ENCODE measurements at places on chromosomes 6 and 20.

DNA sequence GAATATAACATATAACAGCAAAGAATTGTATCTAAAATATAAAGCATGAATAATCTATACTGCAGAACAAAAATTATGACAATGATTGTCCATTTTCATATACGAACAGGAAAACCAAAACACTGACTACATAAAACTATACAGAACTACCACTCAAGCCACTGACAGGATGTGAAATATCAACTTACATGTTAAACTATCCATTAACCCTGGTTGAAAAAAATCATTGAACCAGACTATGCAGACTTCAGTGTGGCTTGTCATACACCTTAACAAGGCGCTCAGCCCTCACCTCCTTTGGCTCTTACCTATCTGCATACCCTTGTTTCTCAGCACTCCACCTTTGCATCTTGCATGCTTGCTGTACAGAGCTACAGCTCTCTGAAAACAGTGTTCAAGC lies 34.9 kb downstream of the ASCC3 start:
- no peak for DNase-seq

GRCh38 chr6:3809515-3809891 lies 39.7 kb upstream of the FAM50B start:
- DNase-seq = no peak

- no peak for DNase-seq
Observed at GRCh38 chr6:18352001-18352400, 35.1 kb upstream of the RNF144B start.

- no peak for DNase-seq
Observed at GRCh38 chr6:4459996-4460395, 316.2 kb upstream of the CDYL start.

GRCh38 chr20:41306061-41306727 lies 11.3 kb downstream of the ZHX3 start:
- peak; percentile 60 for DNase-seq

- DNase-seq = no peak
Observed at GRCh38 chr20:58810116-58810878, 40.4 kb downstream of the GNAS-AS1 start.

- no peak for DNase-seq
Observed at GRCh38 chr6:300494-301198, 8.4 kb downstream of the DUSP22 start.

GRCh38 chr6:43454290-43454695 lies 1.1 kb downstream of the DLK2 start:
- DNase-seq = peak; percentile 87

DNA sequence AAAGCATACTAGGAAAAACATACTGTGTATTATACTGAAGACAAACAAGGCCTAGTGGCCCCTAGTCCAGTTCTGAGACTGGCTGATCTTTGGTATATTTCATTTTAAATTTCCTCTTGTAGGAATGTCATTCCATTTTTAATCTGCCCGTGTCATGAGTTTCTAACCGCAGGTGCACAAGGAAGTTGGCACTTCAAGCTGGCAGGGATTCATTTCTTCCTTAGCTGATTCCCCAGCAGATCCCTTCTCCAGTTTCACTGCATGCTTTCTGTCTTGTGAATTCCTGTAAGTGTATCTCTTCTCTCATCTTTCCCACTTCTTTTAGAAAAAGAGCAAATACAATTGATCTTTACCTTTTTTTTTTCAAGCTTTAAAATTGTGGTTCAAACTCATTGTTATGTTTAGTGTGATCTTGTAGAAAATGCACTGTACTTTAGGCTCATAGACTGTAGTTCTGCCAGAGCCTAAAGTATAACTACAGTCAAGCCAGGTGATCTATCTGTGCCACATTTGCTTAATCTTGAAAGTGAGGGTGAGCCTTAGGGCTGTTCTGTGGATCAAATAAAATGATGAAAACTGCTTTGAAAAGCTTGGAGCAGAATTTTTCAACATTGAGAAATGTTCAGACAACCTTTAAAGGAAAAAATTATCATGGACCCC lies 37.0 kb downstream of the RNF217 start:
- DNase-seq = no peak

DNA sequence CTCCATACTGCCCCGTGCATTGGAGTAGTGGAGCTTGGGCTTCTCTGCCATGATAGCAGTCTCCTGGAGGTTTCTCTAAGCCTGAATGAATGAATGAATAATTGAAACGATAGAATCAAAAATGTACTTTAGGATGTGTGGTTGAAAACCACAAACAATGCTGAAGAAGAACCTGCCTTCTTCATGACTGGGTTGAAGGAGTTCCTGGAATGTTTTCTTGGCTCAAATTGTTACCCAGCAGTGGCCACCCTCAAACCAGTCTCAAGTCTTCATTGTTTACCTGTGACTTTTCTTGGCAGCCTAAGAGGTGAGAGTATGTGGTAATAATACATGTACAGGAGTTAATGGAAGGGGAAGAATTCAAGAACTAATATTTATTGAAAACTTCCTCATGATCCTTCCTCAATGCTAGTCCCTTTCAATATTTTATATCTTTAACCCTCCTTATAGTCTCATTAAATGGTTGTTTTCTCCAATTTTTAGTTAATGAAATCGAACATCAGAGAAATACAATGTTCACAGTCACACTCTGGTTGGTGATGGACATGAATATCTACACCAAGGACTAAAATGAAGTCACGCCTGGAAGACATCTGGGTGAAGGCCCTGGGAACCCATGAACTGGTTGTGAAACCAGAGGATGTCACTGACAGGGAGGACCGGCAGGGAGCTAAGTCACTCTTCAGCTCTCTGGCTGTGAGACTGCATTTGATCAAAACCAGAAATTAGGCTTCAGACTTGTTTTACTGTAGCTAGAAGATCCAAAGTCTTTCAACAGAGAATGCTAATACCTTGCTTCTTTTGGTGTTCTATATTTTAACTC lies at the start of gene GSTA5:
Gene GSTA5 (minus strand): TSS at position 51 of the 823 bp plus-strand sequence.
- DNase-seq = no peak

DNA sequence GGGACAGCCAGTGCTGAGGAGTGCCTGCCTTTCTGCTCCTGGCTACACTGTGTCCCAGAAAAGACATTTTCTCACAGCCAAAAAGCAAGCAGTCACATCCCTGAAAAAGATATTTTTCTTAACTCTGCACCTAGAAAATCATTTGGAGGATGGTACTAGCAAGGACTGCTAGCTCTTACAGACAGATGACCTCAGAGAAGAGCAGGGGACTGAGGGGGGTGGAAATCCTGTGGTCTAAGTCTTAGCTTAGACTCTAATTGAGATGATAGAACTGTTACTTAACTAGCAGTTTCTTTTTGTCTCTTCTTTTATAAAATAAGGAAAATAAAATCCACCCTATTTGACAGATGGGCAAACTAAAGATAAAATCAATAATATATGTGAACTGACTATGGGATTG lies 152.8 kb downstream of the TMEM200A start:
- DNase-seq = no peak

Data from GM13977 (cell line).